ENCODE measurements at places on chromosomes 2 and 18.

DNA sequence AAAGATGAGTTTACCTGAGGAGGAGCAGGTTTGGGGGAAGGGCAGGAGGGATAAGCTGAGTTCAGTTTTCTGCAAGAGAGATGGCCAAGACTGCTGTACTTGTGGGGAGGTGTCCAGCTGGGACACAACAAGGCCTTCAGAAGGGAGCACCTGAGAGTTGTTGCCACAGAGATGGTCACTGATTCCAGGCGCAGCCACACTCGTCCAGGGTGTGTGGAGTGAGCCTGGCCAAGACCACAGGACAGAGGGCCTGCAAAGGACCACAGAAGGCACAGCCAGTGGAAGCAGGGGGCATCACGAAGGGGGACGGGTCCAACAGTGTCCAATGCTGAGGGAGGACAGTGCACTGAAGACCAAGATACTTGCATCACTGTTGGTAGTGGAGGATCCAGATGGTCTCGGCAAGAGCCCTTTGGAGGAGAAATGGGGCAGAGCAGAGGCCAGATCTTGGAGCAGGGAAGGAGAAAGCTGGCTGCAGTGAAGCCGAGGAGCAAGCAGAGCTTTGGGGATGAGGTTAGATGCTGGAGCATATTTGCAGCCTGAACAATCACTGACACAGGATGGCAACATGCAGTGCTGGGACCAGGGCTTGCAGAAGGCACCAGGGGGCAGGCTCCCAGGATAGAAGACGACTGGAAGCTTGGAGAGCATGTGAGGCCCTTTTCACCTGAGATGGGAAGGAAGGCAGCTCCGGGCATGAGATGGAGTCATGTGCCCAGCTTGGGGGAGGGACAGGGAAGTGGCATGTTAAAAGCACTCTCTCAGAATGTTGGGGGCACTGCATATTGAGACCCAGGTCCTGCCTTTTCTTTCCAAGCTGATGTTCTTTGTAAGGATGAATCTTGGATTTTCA is 214.0 kb downstream of the CYP26B1 start:
- DNase-seq: no peak

- no peak for DNase-seq
These were observed 261.9 kb upstream of the EPHA4 start for GRCh38 chr2:221833966-221834365.

GRCh38 chr18:45197526-45197970 is 417.7 kb upstream of the SLC14A2 start:
- DNase-seq: no peak

- DNase-seq: no peak
These were observed 1.1 kb upstream of the HOXD9 start for GRCh38 chr2:176121190-176122051.

GRCh38 chr2:37262522-37262921 is 31.1 kb downstream of the NDUFAF7 start:
- no peak for DNase-seq

GRCh38 chr2:197182668-197183067 is 127.9 kb downstream of the ANKRD44 start:
- no peak for DNase-seq

GRCh38 chr2:232026910-232027309 is 65.4 kb downstream of the DIS3L2 start:
- no peak for DNase-seq

- DNase-seq: no peak
These were observed 24.5 kb upstream of the PEX13 start for GRCh38 chr2:60992985-60993392.

DNA sequence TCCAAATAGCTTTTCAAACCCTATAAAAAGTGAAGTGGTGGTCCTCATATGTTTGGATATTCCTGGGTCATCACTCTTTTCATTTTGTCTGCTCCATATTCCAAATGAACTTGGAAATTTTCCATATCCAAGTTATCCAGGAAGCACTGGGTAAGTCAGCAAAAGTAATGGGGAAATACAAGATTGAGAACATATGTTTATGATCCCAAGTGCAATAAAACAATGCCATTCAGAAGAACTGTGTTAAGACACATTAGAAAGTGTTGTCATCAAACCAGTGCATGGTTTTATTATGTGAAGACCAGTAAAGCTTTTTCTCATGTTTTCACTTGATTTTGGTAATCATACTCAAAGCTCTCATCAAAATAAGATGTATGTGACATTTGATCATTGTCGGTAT is 363.4 kb downstream of the RPRM start:
- DNase-seq: no peak

GRCh38 chr18:28793901-28794300 is 617.0 kb upstream of the CDH2 start:
- no peak for DNase-seq

- DNase-seq: no peak
These were observed 113.3 kb downstream of the GALNT1 start for GRCh38 chr18:35694808-35695207.

GRCh38 chr2:190664240-190664639 is 15.4 kb downstream of the NAB1 start:
- DNase-seq: no peak

GRCh38 chr2:74428675-74429074 is 7.1 kb downstream of the WDR54 start:
- DNase-seq: no peak

DNA sequence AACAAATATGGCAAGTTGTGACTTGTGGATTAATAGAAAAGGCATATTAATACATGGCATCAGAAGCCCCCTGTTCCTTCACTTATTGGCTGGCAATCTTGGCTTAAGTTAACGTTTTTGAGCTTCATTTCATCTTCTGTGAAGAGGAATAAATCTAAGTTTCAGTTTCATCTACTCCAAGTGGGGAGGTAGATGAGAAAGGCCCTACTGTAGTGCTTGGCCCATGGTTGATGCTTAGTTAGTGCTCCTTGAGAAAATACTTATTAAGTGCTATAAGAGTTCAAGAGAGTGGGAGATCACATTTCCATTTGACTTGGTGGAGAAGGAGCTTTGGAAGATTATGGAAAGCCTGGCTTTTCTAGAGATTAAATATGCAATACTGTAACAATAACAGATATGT is 244.3 kb downstream of the BABAM2 start:
- DNase-seq: no peak

DNA sequence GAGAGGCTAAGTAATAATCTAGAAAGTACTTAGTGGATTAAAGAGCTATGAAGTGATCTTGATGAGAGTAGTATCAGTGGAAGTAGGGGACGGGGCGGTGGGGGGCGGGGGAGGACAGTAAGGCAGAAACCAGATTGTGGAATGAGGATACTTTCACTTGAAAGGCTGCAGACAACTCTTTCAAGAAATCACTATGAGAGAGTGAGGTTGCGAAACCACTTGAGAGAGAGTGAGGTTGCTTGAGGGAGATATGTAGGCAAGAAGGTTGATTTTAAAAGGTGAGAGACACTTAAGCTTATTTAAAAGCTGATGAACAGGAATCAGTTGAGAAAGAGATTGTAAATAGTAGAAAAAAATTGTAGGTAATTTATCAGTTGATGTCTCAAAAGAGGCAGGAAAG is 3.8 kb downstream of the ZNF397 start:
- no peak for DNase-seq

GRCh38 chr2:105858868-105859693 is 114.4 kb downstream of the NCK2 start:
- no peak for DNase-seq

Measured in NCI-H1694 treated with DMSO at 0.1 percent for 48 hours (cell line).